ENCODE measurements at places on chromosomes 3 and 15.
A peak's percentile ranks its signal among the peaks of the same experiment; 100 is the strongest.

DNA sequence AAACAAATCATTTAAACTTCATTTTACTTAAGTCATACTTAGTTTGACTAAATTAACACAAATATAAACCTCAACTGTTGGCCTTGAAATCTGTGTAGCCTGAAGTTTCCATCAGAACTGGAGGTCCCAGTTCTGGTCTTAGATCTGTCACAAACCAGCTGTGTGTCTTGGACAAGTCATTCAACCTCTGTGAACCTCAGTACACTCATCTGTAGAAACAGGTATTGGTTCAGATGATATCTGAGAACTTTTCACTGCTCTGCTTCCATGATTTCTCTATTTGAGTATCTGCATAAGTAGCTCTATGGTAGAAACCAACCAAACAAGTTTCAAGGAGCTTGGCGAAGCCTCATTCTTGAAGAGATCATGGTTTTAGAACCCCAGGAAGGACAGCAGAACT is 60.4 kb upstream of the SLC2A2 start:
- no peak for DNase-seq

DNA sequence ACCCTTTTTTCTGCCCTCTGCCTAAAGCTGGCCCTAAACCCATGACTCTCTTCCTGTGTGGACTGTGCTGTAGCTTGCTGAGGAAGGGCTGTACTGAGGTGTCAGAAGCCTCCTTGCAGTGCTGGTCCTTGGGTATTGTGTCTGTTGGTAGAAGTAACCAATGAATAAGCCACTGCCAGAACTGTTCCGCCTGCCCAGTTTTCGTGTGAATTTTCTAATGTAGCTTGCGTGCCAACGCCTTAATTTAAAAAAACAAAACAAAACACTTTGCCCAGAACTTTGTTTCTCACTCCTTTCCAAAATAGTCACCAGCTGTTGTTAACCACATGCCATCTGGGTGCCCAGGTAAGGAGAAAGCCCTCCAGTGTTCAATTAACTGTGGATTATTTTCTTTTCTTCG is 101.9 kb downstream of the KLHL25 start:
- DNase-seq: peak; percentile 53

DNA sequence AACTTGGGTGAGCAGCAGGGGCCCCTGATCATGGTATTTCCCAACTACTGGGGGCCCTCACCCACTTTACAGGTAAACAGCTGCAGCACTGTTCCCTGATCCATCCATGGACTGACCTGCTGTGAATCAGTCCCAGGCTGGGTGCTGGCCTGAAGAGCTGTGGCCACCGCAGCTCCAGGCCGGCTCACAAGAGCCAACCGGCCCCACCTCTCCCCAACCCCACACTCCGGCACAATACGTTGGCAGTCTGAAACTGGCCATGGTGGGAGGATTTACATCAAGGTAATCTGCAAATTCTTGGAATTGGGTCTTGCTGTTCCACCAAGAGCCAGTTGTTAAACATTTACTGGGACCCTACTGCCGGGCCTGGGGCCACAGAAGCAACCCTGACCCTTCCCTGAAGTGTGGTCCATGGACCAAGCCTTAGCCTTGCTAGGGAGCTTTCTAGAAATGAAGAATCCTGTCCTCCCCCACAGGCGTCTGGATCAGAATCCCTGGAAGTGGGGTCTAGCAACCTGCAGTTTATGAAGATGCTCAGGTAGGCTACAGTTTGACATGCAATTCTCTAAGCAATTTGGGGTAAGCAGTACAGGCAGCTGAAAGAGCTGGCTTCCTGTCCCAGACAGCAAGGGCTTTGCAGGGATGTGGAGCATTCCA is 3.7 kb downstream of the SLC6A20 start:
- DNase-seq: no peak

GRCh38 chr3:62566022-62566557 is 192.7 kb upstream of the FEZF2 start:
- DNase-seq: no peak

DNA sequence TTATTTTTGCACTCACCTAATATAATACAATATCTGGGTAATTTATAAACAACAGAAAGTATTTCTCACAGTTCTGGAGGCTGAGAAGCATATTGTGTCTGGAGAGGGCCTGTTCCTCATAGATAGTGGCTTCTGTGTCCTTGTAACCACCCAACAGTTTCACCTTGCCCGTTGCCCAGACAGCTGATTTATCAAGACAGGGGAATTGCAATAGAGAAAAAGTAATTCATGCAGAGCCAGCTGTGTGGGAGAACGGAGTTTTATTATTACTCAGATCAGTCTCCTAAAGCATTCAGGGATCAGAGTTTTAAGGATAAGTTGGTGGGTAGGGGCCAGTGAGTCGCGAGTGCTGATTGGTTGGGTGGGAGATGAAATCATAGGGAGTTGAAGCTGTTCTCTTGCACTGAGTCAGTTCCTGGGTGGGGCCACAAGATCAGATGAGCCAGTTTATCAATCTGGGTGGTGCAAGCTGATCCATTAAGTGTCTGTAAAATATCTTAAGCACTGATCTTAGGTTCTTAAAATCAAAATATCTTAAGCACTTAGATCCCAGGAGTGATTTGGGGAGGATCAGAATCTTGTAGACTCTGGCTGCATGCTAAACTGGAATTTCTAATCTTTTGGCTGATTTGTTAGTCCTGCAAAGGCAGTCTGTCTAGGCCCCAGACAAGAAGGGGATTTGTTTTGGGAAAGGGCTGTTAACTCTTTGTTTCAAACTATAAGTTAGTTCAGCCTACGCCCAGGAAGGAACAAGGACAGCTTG is 33.9 kb upstream of the C15orf39 start:
- peak; percentile 90 for DNase-seq

- no peak for DNase-seq
These were observed 465.0 kb downstream of the PLOD2 start for GRCh38 chr3:145696011-145696410.

DNA sequence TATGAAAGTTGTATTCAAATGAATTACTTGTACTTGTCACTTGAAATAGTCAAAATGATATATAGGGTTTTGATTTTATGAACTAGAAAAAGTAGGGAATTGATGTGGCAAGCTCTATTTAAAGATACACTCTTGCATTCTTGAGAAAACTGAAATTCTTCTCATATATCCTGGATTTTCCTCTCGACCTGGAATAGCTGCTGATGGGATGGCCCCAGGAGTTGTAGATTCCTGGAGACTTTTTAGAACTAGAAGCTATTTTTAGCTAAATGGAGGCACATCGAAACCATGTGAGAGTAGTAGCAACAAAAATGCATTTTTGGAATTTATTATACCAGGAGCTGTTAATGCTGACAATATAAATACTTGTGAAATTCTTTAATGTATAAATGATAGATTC is 125.9 kb downstream of the LEKR1 start:
- no peak for DNase-seq

DNA sequence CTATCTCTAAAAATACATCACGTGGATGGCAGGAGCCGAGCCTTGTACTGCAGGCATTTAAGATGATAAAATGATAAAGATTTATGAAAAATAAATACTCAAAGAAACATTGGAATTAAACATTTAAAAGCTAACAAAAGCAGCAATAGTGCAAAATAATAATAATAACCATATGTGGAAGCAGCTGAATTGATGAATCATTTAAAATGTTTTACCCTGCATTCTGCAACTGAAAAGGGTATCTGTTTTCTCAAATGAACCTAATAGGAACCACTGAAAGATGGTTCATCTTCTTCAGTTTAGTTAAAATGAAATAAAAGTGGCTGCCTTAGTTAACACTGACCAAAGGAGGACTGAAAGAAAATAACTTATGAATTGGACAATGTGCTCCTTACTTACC is 436.1 kb downstream of the TUSC7 start:
- no peak for DNase-seq

DNA sequence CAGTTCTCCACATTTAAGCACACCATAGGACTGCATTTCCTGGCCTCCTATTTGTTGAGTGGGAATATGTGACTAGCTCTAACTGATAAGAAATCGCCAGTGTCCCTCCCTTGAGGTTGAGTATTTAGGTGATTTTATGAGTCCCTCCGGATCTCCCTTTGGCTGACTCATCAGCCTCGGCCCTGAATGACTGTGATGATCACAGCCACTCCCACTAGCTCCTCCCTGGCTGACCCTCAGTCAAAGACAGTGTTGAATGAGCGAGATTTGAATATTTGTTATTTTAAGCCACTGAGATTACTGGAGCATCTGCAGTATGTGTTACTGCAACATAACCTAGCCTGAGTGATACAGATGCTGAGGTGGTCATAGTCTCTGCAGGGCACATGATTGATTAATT is 515.3 kb downstream of the EPHB1 start:
- no peak for DNase-seq

DNA sequence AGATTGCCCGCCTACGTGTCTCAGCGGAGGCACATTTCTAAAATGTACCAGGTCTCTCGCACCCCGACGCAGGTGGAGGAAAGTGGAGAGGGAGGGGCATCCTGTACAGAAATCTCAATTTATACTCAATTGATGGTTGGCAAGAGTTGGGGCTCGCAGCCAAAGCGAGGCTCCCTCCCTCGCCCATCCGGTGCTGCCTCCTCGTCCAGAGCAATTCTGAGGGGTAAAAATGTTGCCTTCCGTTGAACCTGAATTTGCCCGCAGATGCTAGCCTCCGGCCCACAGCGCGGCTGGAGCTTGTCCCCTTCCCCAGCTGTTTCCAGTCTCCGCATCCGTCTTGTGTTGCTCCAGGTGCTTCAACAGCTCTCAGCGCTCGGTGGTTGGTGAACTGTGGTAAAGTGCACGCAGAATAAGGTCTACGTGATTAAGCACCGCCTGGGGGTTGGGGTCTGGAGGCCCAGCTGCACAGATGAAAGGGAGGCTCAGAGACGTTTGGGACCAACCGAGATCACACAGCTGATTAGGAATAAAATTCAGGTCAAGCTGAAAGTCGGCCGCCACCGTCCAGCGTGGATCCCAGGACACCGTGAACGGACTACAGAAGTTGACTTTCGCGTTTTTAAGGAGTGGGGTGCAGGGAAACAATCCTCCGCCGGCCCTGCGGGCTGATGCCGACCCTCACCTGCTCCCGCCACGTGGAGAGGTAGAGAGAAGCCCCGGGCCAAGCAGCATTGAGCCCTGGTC is 846 bp upstream of the POLG start:
- DNase-seq: no peak

DNA sequence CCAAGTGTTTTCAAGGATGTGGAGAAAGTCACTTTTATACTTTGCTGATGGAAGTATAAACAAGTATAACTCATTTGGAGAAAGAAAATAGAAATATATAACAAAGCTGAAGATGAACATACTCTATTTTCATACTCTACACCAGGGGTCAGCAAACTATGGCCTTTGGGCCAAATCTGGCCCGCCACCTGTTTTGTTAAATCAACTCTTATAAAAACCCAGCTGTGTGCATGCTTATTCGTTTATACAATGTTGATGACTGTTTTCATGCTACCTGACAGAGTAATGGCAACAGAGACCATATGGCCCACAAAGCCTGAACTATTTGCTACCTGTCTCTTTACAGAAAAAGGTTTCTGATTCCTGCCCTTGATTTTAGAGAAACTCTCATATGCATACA is 124.0 kb downstream of the NR1D2 start:
- peak; percentile 55 for DNase-seq

DNA sequence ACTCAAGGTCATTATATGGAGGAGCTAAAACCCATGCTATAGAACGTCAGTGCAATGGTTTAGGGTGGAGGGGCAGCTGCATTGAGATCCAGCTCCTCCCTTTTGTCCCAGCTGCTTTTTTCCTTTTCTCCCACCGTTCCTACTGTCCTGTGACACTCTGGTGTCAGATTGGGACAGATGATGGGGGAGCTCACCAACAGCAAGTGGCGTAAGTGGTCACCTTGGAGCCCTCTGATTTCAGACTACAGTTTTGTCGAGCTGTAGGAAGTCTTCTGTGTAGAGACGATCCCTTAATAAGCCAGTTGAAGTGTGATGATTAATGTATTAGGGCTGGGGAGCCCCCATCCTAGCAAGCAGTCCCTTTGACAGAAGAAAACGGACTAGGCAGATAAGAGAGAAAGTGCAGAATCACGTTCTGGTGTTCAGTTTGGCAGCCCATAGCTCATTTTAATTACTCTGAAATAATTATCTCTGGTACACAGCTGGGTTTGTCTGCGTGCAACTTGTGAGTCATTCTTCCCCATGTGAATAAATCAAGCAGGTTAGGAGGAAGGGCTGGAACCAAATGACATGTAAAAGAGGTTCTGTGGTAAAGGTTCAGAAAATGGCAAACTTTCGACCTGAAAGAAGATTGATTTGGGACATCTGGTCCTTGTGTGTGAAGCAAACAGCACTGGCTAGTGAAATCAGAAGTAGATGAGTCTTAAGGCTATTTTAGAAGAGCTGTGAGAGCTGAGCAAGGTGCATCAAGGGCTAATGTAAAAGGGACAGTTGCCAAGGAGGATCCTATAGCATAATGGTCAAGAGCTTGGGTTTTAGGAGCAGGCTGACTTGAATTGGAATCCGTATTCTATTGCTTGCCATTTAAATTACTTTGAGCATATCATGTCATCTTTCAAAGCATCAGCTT is 241.4 kb downstream of the EDEM1 start:
- peak; percentile 98 for DNase-seq

GRCh38 chr3:155629056-155629455 is 115.8 kb downstream of the PLCH1 start:
- no peak for DNase-seq

- DNase-seq: no peak
These were observed 85.1 kb upstream of the FLNB start for GRCh38 chr3:57923101-57923500.

- DNase-seq: peak; percentile 35
These were observed 15.7 kb upstream of the RPLP1 start for GRCh38 chr15:69436951-69437350.

DNA sequence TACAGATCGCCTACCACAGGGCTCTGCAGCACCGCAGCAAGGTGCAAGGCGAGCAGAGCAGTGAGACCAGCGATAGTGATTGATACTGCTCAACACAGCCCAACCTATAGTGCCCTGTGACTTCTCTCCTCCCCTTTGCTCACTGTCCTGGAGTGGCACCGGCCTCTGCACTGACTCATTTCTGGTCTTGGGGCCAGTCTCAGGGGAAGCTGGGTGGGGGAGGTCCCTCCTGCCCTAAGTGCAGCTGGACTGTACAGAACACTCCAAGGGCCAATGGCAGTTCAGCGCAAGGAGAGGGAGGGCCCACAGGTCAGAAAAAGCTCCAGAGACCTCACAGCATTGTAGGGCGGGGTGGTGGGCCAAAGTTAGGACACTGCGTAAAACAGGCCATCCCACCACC is 2.5 kb upstream of the OGG1 start:
- DNase-seq: no peak

DNA sequence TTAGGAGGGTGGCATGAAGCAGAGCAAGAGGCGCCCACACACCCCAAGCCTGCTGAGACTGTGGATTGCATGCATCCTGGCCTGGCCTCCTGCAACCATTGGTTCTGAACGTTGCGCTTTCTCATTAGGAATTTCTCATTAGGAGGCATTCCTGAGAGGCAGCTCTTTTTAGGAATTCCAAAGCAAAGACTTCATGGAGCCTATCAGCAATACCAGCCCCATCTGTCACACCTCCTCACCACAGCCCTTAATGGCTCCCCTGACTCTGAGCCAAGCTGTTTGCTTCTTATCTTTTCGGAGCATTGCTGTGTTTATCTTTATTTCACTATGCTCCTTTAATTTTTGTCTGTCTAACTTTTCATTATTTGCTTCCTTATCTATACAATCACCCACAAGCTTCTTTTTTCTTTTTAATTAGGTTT is 226.9 kb downstream of the CACNA2D3 start:
- DNase-seq: peak; percentile 76

- DNase-seq: peak; percentile 96
These were observed at the start of gene ZNF621 for GRCh38 chr3:40524568-40525285. Gene ZNF621, plus strand, starts transcription at chr3:40524960. Its CDS starts 881 bp downstream, at chr3:40525841.
